ENCODE measurements at places on chromosomes 3 and 15.

DNA sequence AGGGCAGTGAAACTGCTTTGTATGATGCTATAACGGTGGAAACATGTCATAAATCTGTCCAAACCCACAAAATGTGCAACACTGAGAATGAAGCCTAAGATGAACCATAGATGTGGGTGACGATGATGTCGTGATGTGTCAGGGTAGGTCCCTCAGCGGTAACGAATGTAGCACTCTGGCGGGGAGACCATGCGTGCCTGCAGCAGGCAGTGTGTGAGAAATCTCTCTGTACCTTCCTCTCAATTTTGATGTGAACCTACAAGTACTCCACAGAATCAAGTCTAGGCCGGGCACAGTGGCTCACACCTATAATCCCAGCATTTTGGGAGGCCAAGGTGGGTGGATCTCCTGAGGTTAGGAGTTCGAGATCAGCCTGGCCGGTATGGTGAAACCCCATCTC is 268.2 kb upstream of the LYSMD4 start:
- no peak for DNase-seq

GRCh38 chr3:45064512-45065372 is 38.6 kb downstream of the CLEC3B start:
- DNase-seq, result peak; percentile 99

- DNase-seq, result no peak
Observed at GRCh38 chr3:112090887-112091586, 4.8 kb downstream of the C3orf52 start.

DNA sequence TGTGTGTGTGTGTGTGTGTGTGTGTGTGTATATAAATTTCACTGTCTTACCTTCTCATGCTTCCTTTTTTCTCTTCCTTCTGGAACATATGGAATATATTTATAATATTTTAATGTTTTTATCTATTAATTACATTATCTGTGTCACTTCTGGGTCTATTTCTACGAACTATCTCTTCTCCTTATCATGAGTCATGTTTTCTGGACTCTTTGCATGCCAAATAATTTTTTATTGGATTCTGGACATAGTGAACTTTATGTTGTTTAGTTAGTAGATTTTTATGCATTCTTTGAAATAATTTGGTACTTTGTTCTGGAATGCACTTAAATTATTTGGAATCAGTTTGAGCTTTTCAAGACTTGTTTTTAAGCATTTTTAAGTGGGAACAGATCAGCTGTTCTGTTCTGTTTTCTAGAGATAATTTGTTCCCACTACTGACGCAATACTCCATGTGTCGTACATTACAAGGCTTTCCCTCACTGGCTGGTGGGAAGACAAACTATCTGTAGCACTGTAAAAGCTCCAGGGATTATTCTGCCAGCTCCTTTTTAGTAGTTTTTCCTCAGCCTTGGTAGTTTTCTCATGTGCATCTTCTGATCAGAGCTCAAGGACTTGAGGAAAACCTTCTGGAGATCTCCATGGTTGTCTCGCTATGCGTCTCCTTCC is 302.0 kb downstream of the CLSTN2 start:
- no peak for DNase-seq

DNA sequence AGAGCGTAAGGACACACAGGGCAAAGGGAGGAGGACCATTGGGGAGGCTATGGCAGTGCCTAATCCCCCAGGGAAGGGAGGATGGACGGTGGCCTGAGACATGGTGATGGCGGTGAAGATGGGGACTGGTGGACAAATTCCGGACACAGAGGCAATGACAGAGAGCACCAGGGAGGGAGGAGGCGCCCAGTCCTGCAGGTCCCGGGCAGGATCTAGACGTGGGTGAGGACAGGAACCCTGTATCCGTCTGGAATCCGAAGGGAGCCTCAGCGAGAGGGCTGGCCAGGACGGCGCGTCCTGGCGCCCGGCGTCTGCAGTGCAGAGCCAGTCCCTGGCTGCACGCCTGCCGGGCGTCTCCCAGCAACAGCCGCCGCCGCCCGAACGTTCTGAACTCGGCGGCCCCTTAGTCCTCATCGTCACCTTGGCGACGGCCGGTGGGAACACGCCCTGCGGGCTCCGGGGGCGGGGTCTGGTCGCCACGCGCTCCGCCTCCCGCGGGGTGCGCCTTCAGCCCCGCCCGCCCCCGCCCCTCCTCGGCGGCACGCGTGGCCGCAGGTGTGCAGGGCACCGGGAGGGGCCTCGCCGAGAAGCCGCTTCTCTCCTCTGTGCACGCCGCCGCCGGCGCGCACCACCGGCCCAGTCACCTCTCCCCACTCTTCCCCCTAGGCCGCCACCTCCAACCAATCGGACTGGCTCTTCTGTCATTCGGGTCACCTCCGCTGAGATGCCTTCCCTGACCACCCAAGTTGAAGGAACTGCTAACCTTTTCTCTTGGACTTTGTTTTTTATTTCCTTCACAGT is 11.6 kb downstream of the XIRP1 start:
- peak; percentile 51 for DNase-seq

DNA sequence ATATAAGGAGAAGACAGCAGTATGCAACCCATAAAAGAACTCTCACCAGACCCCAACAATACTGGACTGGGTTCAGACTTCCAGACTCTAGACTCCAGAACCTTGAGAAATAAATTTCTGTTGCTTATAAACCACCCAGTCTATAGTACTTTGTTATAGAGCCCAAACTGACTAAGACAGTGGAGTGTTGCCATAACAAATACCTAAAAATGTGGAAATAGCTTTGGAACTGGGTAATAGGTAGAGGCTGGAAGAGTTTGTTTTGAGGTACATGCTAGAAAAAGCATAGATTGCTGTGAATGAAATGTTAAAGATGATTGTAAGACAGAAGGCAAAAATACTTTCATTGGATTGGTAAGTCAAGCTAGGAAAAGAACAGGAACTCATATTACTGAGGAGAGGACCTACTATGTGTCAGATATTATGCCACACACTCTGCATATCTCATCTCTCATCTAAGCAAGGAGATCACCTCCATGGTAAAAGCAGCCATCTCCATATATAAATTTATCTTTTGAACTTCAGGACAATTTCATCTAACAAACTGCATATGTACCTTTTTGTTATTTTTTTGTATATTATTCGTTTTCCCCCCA is 67.4 kb upstream of the FNDC3B start:
- DNase-seq, result no peak

DNA sequence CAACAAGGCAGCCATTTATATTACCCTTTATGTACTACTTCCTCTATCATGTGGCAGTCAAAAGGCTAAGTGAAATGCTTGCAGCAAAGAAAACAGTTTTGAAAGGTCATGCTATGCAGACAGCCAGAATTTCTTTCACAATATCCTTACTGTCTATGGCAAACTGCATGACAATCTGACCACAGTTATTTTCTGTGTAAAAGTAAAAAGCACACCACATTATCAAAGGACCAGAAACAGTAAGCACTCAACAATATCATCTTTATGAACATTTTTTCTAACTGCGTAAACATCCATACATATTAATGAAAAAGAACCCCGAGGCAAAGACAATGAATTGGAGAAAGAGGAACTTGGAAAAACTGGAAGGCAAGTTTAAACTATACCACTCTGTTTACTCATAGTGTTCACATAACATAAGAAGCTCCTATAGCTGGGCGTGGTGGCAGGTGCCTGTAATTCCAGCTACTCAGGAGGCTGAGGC is 47.9 kb downstream of the PIK3CB start:
- peak; percentile 95 for DNase-seq

DNA sequence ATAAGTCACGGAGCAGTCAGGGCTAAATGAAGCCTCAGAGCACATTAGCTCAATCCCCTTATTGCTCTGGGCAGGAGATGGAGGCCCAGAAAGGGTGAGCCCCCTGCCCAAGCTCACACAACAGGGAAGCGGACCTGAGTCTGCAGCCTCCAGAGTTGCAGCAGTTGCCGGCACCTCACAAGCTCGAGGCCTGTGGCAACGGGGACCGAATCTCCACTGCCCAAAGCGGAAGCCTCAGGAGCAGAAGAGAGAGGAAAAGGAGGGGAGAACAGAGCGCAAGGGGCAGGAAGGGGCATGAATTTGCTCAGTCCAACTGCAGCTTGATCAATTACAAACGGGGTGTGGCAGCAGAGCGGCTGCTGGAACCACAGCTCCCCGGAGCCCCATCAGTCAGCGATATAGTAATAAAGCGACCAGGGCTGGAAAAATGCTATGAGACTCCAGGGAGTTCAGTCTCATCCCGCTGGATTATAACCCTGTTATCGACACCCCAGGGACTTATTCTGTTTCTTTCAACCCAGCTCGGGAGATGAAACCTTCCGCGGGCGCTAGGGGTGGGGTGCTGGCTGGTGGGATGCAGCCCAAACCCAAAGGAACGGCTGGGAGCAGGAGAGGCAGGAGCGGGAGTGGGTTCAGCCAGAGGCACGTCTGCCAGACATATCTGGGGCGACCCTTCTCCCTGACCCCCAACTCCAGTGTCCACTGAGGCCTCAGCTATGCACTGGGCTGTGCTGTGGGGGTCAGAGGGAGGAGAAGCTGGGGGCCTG is 219.7 kb upstream of the LINGO1 start:
- DNase-seq, result no peak

- no peak for DNase-seq
Observed at GRCh38 chr15:85539491-85539890, 159.1 kb downstream of the AKAP13 start.

- no peak for DNase-seq
Observed at GRCh38 chr3:18246336-18247060, 178.6 kb downstream of the SATB1 start.

DNA sequence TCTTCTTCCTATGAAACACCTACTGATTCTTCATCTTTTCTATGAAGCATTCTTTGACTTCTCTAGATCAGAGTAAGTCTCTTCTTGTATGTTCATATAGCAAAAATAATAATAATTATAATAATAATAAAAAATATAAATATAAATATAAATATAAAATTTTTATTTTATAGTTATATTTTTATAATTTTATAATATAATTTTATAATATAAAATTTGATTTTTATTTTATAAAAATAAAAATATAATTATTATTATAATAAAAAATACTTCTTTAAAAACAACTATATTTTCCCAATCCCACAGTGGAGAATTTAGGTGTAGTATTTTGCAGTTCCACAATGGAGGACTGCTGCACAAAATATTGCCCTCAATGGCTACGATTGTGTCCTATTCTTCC is 34.3 kb downstream of the DUT start:
- no peak for DNase-seq

- DNase-seq, result no peak
Observed at GRCh38 chr3:131388490-131388799, 6.9 kb downstream of the NUDT16 start.

DNA sequence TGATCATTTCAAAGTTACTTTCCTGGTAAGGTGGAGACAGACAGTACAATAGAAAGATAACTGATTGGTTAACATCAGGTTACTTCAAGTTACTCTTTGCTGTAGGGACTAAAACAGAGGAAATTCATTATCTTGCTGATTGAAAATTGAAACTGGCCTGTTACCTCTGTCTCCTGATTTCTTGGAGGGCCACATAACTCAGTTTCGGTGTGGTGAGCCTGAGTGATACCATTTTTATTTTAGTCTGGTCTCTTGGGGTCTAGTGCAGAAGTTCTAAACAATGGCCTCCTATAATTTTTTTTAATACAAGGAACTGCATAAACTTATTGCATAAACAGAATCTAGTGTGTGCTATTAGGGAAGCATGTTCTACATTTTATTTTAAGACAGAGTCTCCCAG is 1.2 kb upstream of the ICE2 start:
- DNase-seq, result peak; percentile 27

DNA sequence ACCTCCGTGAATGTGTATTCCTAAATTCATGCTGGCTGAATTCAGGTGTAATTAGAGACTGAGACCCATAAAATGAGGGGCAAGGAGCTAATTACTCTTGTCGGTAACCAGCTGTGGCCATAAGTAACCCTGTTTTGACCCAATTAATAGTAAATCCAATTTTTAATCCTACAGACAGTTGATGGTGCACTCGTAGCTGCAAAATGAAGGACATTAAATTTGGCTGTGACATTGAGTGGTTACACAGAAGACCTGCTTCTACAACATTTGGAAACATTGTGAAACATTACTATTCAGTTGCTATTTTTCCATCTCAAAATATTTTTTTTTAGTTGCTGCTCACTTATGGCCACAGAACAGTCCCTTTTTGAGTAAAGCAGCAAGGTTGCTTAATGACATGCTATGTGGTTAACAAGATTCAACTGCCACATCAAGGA is 33.0 kb downstream of the MBNL1 start:
- peak; percentile 49 for DNase-seq

DNA sequence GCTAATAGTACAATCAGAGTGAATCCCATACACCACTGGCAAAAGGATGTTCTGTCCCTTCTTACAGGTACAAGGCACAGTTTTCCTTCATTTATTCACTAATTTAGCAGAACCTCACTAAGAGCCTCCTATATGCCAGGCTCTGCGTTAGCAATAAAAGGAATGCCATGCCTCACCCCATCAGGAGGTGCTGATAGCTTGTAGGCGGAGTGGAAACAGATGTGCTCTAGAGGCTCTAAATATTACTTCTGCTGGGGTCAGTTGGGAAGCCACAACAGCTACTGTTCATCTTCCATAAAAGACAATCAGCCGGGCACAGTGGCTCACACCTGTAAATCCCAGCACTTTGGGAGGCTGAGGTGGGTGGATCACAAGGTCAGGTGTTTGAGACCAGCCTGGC is 24.4 kb downstream of the MLH1 start:
- no peak for DNase-seq

DNA sequence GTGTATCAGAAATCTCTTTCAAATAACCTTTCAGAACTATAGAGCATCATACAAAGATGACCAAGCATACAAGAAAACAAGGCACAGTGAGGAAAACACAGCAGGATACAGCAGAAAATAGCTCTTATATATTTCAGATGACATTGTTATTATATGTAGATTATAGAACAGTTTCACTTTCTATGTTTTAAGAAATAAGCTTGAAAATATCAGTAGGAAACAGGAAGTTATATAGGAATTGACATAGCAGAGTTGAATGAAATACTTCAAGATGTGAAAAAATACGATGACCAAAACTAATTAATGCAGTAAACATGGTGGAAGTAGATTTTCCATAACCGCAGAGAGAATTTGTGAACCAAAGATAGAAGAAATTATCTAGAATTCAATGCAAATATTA is 75.2 kb downstream of the LYSMD4 start:
- no peak for DNase-seq

- DNase-seq, result peak; percentile 1
Observed at GRCh38 chr3:34856081-34856947, 783.0 kb upstream of the ARPP21 start.

GRCh38 chr3:11287404-11287803 is 15.2 kb downstream of the ATG7 start:
- DNase-seq, result no peak

DNA sequence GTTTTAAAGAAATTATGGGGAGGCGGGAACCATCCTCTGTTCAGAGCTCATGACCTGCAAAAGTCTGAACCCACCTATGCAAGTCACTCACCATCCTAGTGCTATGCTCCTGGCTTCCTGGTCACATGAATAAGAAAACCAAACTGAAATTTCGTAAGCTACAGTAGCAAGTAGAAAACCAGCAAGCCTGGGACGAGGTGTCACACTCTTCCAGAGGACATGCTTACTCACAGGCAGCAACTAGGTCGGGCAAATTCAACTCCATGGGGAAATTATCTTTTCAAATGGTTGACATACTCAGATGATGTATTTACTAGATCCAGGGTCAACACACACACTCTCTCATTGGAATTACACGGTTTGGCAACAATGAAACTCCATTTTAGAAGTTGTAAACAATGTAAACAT is 31.3 kb downstream of the LDHAL6B start:
- DNase-seq, result peak; percentile 87

- DNase-seq, result no peak
Observed at GRCh38 chr3:144840866-144841265, 869.2 kb downstream of the DIPK2A start.

- no peak for DNase-seq
Observed at GRCh38 chr15:63446255-63446654, 58.1 kb upstream of the USP3 start.

GRCh38 chr15:95458721-95459120 is 871.8 kb upstream of the NR2F2 start:
- DNase-seq, result no peak

All from inflammatory macrophage (primary cell).